ENCODE measurements at places on chromosomes 5 and 9.
A peak's percentile ranks its signal among the peaks of the same experiment; 100 is the strongest.

DNA sequence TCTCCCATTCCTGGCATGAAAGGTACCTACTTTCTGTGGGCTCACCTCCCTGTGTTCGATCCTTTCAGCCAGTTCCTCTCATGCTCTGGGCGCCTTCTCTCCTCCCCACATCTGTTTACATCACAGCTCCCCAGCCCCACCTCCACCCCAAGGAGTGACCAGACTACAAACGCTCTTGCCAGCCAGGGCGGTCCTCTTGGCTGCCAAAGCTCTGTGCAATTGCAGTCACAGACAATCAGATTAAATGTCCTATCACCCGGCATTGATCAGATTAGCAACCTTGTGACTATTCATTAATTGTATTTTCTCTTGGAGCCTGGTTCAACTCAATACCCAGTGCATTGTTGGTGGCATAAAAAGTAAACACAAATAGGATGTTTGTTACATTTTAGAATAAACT lies 211.2 kb upstream of the TBCA start:
- no peak for DNase-seq

DNA sequence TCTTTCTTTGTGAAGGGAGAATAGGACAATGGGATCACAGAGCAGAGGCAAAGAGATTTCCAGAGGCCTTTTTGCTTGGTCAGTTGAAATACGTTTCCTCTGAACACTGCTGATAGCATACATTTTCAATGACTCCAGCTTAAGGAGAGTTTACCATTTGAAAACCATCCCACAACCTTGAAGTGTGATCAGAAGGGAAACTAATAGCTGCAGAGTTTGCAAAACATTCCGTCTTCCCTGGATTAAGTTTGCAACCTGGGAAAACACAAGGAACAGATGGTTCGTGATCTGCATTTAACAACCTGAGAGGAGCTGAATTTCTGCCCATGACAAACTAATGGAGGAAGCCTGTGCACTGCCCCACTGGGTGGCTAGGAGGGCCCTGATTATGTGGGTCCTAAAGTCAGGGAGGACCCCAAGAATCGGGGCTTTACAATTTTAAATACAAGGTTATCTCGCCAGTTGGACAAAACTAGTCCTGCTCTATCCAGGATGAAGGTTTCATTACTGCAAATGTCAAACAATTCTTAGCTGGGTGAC lies 35.6 kb downstream of the MTX3 start:
- DNase-seq, result no peak

GRCh38 chr9:133005957-133006356 lies 24.8 kb upstream of the GTF3C5 start:
- DNase-seq, result no peak

GRCh38 chr9:38022203-38022895 lies 46.7 kb downstream of the SHB start:
- DNase-seq, result no peak

DNA sequence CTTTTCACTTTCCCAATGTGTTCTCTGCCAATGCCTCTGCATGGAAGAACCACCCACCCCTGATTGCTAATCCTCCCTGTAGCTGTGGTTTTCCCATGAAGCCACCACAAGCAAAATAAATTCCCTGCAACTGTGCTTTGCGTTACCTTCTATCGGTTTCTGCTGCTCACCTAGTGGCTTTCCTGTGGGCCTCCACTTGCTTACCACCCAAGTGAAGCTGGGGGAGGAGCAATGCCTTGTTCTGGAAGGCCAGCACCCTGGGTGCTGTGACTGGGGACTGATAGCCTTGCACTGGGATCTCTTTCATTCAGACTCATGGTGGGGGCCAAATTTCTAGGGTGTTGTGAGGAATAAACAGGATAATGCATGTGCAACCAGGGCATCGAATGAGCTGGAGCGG lies 56.3 kb upstream of the GDNF start:
- no peak for DNase-seq

DNA sequence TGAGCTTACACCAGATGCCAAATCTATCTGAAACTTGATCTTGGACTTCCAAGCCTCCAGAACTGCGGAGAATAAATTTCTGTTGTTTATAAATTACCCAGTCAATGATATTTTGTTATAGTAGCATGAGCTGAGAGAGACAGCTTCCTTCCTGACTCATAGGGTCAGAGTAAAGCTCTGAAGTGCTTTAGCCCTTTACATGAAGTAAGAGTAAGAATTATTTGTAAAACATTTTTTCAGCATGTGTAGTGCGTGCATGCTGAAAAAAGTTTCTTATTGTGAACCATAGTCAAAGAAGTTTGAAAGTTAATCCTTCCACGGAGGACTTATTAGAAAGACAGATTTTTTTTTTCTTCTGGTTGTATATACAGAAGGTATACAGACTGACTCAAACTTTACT lies 172.4 kb downstream of the DMRT2 start:
- DNase-seq, result no peak

- no peak for DNase-seq
Measured at GRCh38 chr5:151144922-151145321, 12.7 kb downstream of the ANXA6 start.

- no peak for DNase-seq
Measured at GRCh38 chr5:176902911-176903664, 3.9 kb upstream of the HK3 start.

DNA sequence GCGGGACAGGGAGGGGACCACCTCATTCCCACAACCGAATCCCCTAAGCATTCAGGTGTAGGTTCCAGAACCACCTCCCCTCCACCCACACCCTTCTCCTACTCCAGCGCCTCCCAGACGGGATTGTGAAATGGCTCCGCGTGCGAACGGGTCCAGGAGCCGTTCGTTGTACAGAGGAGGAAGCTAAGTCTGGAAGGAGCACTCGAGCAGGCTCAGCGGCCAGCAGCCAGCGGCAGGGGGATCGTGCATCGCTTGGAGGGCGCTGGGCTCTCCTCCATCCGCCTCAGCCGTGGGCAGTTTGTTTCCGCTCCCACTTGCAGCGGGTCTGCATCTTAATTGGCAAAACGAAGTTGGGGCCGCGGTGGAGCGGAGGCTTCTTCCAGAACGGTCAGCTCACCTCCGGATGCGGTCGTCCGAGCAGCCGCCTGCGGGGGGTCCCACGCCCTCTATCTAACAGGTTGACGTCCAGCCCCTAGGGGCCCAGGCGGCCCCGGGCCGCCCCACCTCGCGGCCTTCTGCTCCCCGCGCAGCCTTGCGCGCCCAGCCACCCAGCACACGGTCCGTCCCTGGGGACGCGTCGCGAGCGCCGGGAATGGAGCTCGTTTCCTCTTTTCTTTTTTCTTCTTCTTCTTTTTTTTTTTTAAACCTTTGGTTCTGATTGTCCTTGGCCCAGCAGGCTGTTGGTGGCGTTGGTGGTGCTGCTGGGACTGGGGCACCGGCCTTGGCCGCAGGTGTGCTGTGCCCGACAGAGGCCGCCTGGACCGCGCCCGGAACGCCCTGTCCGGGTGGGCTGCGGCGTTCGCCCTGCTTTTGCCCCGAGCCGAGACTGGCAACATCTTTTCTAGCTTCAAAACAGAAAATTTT lies 3.9 kb upstream of the BARX1 start:
- DNase-seq, result no peak

GRCh38 chr5:133398646-133399101 lies 213.7 kb downstream of the FSTL4 start:
- DNase-seq, result no peak

DNA sequence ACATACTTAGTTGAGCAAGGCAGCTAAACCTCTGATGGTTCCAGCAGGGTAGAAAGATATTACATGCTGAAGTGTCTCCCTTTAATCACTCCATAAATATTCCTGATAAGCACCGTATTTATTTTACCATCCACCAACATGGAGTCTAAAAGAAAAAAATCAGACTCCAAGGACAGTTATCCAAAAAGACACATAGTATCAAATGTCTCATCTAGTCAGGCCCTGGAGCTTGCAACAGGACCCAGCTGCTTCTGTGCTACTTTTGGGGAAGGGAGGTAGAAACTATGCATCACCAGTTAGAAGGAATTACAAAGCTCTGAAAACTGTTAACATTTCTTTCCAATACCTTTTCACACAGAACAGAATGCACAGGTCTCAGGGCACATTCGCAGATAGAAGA lies 88.1 kb downstream of the S1PR3 start:
- DNase-seq, result no peak

- DNase-seq, result no peak
Measured at GRCh38 chr9:23123048-23123632, 676.5 kb downstream of the DMRTA1 start.

- DNase-seq, result no peak
Measured at GRCh38 chr5:90983148-90983547, 400.0 kb downstream of the ARRDC3 start.

DNA sequence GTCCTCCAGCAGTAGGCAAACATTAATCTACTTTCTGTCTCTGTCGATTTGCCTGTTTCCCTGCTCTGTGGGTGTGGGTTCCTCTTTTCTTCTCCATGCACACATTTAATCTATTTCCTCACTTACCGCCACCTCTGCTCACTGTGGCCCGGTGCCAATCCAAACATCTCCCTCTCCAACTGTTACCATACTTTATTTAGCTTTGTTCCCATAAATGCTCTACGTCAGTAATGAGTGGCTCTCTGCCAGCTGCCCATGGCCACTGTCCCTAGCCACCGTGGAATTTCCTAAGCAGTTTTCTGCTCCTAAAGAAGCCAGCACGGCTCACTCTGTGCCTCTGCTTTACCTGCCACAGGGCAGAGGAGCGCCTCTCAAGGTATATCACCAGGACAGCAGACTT lies 19.5 kb upstream of the GOLPH3 start:
- DNase-seq, result peak; percentile 89

GRCh38 chr5:169286572-169287300 lies 14.2 kb downstream of the SLIT3 start:
- no peak for DNase-seq

DNA sequence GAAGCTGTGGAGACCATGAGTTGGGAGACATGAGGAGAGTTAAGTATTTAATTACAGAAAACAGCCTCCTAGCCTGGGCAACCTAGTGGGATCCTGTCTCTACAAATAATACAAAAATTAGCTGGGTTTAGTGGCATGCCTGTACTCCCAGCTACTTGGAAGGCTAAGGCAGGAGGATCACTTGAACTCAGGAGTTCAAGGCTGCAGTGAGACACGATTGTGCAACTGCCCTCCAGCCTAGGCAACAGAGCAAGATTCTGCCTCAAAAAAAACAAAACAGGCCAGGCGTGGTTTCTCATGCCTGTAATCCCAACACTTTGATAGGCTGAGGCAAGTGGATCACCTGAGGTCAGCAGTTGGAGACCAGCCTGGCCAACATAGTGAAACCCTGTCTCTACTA lies 52.6 kb downstream of the AQP7 start:
- no peak for DNase-seq

GRCh38 chr9:34986540-34987047 lies 3.0 kb upstream of the DNAJB5 start:
- no peak for DNase-seq

DNA sequence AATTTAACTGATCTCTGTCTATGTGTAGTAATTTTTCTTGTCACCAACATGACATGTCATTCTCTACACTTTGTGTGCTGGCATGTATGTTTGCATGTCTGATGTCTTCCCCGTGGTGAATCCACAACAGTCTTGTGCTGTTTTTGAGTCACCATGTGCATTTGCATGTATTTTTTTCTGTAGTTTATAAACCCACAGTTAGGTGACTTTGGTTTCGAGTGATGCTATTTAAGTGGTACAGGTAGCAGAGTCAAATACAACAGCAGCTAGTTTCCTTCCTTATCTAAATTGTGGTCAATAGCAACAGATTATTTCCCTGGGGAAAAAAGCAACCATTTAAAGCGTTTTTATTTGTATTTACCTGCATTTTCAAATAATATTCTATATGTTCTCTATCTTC lies 89.9 kb upstream of the FSD1L start:
- no peak for DNase-seq

GRCh38 chr5:160621526-160621925 lies 199.9 kb downstream of the PTTG1 start:
- no peak for DNase-seq

- no peak for DNase-seq
Measured at GRCh38 chr5:113083481-113083880, 106.9 kb downstream of the DCP2 start.

DNA sequence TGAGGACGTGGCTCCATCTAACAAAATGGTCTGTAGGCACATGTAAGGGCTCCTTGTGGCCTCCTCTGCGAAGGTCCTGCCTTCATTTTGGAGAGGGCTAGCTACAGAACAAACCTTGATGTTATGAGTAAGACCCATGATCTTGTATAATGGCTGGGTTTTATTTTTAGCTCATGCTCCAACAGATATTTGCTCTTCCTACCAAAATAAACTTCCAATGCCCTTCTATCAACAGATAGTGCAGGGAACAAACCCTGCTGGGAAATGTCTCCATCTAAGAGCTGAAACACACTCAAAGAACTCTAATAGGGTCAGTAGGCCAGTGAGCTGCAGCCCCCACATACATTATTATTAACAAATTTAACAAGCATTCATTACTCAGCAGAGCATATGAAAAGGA lies 189.5 kb downstream of the LURAP1L start:
- no peak for DNase-seq

GRCh38 chr9:130042885-130043653 lies at the start of gene FNBP1:
TSS of gene FNBP1 (minus strand) at chr9:130043189. CDS start at chr9:130042975, 214 bp downstream.
- DNase-seq, result peak; percentile 93

DNA sequence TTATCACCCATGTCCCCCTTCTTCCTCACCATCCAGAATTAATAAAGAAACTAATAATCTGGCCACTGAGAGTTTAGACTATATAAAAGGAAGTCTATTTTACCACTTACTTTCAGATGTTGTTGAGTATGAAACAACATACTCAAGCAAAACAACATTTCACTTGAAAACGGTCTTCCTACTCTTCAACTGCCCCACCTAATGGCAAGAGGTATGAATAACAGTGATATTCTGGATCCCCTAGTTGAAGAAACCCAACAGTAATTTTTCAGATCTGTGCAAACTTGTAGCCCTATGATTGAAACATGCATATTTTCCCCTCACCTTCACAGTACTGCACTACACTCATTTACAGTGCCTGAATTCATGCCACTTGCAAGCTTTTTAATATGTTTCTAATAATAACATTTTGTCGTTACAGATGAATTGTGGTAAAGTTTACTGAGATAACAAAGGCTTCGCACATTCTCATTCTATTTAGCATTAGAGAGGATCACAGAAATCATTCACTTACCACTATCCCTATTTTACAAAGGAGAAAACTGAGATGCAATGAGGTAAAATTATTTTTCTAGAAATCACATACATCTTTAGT lies 267.9 kb upstream of the PDE4D start:
- DNase-seq, result no peak

DNA sequence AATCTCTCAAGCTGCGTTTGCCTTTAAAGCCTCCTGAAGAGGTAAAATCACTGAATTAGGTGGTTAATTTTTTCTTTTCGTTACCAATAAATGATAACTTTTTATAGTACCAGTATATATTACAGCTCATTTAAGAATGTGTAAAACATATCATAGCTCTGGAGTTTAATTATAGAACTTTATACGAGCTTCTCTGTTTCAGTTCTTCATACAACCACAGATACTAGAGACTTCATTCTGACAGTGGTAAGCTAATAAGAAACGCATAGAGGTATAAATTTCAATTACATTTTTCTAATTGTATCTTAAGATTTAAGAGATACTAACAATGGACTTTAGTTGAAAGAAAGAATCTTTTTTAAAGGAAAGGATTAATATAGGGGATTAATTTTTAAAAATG lies 73.9 kb downstream of the PBX3 start:
- no peak for DNase-seq
